D341Med (cell line): ENCODE measurements at places on chromosomes 11 and 22.

GRCh38 chr11:20609727-20610707 lies 10.6 kb downstream of the SLC6A5 start:
- DNase-seq = peak; percentile 92

- no peak for DNase-seq
These were observed 78.2 kb downstream of the FAM76B start for GRCh38 chr11:95711162-95711944.

- DNase-seq = no peak
These were observed 128.3 kb downstream of the CRYBB2 start for GRCh38 chr22:25347752-25348102.

DNA sequence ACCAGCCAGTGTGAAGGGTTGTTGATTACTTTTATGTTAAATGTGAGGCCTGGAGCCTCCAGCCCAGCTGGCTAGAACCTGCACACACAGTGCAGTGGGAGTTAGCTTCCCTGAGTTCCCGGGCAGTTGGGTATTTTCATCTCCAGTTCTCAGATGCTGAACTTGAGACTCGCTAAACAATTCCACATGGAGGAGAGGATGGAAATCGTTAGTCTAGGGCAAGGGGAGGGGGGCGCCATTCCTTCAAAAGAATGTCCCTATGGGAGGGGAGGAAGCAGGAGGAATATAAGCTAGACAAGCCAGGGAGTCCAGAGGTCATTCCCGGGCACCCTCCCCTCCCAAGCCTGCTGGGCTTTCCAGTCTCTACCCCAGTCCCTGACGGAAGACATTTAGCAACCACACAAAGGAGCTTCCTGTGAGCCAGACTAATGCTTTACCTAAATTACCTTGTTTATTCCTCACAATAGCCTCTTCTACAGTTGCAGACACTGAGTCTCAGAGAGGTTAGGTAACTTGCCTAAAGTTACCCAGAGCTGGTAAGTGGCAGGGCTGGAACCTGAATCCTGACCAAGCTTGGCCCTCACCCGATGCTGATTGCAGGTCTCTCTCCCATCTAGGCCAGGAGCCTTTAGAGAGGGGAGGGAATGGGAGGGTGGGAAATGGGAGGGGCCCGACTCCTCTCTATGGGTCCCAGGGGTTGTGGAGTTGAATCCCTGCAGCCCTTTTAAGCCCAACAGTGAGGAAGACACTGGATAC lies 1.9 kb upstream of the TSKU start:
- DNase-seq = no peak

DNA sequence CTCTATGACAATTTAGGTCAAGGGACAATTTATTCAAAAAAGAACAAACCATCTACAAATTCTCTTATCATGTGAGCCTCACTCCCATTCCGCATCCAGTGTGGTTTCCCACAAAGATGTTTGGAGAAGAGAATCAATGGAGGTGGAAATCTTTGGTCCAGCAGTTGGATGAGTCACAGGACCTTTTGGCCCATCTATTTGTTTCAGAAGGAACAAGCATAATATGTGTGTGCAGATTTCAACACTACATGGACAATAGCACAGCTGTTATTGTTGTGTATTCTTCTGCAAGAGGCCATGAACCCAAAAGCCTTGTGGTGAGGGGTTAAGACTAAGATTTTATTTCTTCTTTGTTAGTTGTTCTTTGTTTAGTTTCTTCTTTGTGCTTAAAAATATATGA lies 61.6 kb downstream of the OR10A6 start:
- DNase-seq = no peak

GRCh38 chr22:22528780-22529179 lies 8.7 kb upstream of the ZNF280A start:
- no peak for DNase-seq

GRCh38 chr11:76669901-76670484 lies 554 bp downstream of the LRRC32 start:
- DNase-seq = no peak
